Stimulated activated CD8-positive, alpha-beta memory T cell treated with anti-CD3 and anti-CD28 coated beads, Interleukin-2, amount 100 ng/mL, for 1 hour (primary cell): ENCODE measurements at places on chromosomes 11 and 22.

- DNase-seq, result peak; percentile 98
Measured at GRCh38 chr11:62645946-62646824, at the start of gene GANAB. GANAB (minus strand) TSS chr11:62646613; CDS start chr11:62646599, 14 bp downstream.

DNA sequence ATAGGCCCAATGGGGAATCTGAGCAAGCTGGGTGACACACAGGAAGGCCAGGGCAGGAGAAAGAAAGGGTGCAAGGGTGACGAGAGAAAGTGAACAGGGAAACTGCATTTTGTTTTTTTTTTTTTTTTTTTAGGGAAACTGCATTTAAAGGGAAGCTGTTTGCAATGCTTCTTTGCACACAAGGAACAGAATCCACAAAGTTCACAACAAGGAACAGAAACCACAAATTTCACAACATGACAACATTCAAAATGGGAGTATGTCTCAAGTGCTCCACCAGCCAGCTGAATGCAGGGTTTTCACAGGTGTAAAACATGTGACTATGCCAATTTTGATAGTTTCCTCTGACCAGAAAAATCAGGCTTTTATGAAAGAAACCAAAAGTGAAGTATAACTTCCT lies 6.8 kb upstream of the PLAAT3 start:
- DNase-seq, result no peak

DNA sequence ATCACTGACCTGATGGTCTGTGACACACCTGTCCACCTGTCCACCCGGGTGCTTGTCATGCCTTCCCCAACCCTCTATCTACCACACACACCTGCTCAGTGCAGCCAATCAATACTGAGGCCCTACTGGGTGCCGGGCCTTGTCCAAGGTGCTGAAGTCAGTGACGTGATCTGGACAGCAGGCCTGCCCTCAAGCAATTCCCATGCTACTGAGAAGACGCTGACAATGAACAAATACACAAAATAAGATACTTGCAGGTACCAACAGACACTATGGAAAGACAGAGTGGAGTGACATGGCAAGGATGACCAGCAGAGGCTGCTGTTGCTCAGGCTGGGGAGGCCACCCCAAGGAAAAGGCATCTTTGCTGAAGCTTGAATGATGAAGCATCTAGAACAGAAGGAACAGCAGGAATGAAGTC lies 21.2 kb downstream of the PLAAT3 start:
- no peak for DNase-seq

- DNase-seq, result no peak
Measured at GRCh38 chr11:64351136-64351631, 7.8 kb upstream of the RPS6KA4 start.

GRCh38 chr11:59480359-59480758 lies 7.2 kb downstream of the OR4D10 start:
- no peak for DNase-seq

- no peak for DNase-seq
Measured at GRCh38 chr11:66008095-66008467, 3.7 kb upstream of the CST6 start.

- DNase-seq, result no peak
Measured at GRCh38 chr11:57368845-57369232, 12.1 kb downstream of the PRG3 start.

- DNase-seq, result no peak
Measured at GRCh38 chr11:93611836-93612677, 49.4 kb upstream of the CEP295 start.

DNA sequence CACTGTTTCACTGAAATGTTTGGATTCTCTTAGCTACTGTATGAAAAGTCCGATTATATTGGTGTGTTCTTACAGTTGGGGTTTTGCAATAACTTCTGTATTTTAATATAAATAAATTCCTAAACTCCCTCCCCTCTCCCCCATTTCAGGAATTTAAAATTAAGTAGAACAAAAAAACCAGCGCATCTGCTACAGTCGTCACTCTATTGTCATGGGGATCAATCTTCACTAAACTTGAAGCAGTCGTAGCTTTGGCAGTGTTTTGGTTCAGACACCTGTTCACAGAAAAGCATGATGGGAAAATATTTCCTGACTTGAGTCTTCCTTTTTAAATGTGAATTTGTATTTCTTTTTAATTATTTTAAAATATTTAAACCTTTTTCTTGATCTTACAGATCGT lies 9.4 kb downstream of the PIWIL3 start:
- no peak for DNase-seq

GRCh38 chr11:121340032-121340580 lies 47.5 kb downstream of the SC5D start:
- no peak for DNase-seq

- no peak for DNase-seq
Measured at GRCh38 chr11:63783925-63784592, 15.5 kb upstream of the ZFTA start.

GRCh38 chr11:131118247-131118646 lies 202.0 kb upstream of the SNX19 start:
- DNase-seq, result no peak

DNA sequence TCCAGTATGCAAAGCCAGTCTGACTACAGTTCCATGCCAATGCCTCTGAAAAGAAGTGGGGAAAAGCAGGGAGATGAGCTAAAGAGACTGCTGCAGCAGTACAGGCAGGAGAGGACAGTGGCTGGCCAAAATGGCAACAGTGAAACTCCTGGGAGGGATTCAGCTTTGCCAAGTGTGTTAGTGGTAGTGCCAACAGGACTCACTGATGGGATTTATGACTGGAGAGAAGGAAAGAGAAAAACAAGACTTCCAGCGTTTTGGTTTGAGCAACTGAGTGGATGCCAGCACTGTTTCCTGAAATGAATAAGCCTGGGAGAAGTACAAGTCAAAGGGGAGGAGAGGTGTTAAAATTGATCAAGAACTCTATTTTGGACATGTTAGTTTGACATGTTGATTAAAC lies 80.9 kb downstream of the PLEKHA7 start:
- DNase-seq, result no peak

GRCh38 chr11:70024036-70024772 lies 53.9 kb upstream of the ANO1 start:
- no peak for DNase-seq
